ENCODE measurements at places on chromosomes 2 and 18.
A peak's percentile ranks its signal among the peaks of the same experiment; 100 is the strongest.

DNA sequence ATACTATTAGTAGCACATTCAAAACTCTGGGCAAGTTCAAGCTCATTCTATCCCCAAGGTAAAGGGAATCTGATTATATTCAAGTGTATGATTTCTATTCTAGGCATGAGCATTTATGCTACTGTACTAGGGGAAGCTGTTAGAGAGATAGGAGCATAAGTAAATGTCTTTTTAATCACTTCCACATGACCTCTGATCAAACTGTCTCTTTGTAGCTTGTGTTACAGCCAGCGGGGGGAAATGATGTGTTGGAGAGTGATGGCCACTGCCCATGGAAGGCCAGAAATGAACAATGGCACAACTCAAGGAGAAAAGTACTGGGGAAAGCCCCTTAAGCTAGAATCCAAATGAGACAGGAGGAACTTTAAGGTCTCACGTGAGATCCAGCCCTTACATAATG lies 894.9 kb upstream of the CDH2 start:
- DNase-seq, result peak; percentile 5

DNA sequence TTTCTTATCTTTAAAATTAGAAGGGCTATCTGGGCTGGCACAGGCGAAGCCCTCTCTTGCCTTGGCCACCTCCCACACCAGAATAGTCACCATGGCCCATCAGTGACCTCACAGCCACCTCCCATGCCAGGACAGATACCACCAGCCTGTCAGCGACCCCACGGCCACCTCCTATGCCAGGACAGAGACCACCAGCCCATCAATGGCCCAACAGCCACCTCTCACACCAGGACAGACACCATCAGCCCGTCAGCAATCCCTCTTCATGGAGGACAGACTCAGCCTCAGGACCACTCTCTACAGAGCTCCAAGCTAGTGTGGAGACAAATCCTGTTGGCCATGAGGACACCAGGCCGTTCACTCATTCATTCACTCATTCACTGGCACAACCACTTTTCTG lies 74.6 kb downstream of the ASB1 start:
- DNase-seq, result no peak

DNA sequence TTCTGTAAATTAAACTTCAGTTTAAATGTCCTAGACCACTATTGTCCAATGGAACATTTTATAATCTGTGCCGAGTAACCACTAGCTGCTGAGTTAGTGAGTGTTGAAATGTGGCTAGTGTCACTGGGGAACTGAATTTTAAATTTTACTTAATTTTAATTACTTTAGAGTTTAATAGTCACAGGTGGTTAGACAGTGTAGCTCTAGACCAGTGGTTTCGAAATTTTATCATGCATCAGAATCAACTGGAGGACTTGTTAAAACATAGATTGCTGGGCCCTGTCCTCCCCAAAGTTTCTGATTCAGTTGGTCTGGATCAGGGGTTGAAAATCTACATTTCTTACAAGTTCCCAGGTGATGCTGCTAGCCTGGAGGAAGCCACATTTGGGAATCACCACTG lies 110.4 kb downstream of the FMNL2 start:
- DNase-seq, result no peak

- peak; percentile 33 for DNase-seq
Measured at GRCh38 chr2:182615036-182615435, 101.0 kb upstream of the DNAJC10 start.

DNA sequence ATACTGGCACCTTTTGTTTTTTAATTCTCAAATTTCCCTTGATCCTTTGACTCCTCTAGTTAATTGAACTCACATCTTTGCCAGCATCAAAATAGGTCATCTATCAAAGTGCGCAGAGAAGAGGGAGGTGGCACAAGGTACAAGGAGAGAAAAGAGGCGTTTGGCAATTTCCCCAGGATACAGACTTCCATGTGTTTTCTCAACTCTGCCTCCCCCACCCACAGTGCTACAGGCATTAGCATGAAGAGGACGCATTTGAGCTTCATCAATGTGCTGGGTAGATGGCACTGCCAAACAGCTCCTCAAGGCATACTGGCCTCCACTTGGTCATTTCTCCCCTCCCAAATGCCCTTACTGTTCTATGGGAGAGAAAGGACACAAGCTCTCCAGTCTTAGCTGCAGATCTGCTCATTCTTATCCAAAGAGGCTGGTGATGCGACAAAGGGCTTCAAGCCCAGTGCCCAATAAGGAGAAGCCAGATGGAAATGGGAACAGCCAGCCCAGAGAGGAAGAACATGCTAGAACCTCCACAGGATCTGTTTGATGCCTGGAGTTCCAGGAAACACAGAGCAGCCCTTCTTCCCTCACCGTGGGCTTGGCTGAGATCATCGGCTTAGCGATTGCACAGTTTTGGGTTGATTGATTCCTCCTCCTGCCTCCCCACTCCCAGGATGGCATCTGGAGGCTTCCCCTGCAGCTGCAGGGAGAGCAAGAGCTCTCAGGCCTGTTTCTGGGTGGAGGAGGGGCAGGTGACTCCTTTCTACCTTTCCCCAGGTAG lies 144.7 kb upstream of the SMAD2 start:
- no peak for DNase-seq

DNA sequence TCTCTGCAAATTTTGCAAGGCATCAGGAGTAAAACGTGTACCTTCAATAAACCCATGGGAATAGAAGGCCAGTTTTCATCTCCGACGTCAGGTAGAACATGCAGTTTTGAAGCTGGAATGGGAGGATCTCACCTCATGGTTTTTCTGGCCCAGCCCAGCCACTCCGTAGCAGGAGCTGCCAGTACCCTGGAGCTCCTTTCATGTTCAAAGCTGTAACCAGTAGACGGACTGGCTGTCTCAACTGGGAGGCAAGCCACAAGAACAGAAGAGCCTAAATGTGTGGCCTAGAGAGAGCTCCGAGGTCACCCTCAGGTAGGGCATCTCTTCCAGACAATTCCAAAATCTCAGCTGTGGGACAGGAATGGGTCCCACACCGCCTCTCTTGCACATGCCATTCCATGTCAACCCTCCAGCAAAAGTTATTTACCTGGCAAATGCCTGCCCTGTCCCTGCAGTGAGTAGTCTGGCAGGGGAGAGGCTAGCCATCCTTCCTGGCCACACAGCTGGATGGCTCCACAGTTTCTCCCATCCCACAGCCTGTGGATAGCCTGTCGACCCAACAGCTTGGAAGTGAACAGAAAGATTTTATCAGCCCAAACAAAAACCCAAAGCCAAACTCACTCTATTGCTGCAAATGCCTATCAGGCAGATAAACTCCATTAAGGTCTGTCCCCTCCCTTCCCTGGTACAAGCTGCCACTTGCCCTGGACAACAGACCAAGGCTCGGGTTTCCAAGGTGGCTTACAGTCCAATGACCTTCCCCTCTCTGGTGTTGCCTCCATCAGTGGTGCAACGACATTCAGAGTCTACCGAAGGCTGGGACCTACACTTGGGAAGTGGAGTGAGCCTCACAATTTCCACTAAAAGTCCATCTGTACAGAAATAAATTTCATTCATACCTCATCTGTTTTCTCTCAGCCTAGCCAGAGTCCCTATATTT lies 27.8 kb downstream of the CRACDL start:
- DNase-seq, result no peak

- DNase-seq, result no peak
Measured at GRCh38 chr18:51340332-51340731, 142.9 kb upstream of the MEX3C start.

- peak; percentile 85 for DNase-seq
Measured at GRCh38 chr2:41930807-41931566, 116.8 kb upstream of the PKDCC start.

Measured in fibroblast of mammary gland (primary cell).